ENCODE measurements at places on chromosomes 6 and 20.

DNA sequence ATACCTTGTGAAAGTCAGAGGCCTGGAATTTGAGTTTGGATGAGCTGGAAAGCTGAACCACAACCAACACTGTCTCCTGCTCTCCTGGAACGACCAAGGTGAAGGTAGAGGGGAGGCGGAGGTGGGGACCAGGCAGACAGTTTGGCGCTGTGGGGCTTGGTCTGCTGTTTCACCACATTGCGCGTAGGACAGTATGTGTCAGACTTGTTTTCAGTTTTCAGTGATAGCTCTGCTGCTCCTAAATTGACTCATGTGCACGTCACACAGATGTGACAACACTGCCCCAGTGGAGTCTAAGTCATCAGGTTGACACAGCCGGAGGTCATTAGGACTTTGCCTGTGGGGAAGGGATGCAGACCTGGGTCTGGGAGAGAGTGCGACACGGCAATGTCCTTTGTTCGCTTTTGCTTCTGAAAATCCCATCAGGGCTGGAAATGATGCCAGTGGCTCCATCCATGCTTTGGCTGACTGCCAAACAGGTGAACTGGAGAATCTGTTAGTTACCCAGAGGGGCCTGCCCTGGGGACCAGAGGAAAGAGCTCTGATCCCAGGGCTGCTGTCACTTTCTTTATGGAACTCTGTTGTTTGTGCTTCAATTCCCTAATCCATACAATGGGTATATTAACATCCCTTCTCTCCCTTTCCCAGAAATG, 255.5 kb downstream of the CDC5L start:
- DNase-seq: no peak

- no peak for DNase-seq
Measured at GRCh38 chr6:105272786-105273185, 93.0 kb upstream of the POPDC3 start.

DNA sequence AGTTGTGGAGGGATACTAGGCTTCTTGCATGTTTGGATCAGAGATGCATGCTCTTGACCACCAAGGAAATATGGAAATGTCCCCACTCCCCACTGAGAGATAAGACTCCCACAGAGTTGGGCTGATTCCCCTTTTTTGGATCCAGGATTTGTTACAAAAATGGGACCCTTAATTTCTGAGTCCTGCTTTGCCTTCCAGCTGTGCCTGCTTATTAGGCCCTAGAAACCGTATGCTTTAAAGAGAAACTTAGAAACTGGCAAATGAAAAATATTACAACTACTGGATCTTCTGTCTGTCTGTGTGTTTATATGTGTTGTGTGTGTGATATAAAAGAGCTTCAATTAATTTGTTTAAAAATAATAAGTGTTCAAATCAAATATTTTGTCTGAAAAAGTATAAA, 817.6 kb upstream of the CITED2 start:
- no peak for DNase-seq

DNA sequence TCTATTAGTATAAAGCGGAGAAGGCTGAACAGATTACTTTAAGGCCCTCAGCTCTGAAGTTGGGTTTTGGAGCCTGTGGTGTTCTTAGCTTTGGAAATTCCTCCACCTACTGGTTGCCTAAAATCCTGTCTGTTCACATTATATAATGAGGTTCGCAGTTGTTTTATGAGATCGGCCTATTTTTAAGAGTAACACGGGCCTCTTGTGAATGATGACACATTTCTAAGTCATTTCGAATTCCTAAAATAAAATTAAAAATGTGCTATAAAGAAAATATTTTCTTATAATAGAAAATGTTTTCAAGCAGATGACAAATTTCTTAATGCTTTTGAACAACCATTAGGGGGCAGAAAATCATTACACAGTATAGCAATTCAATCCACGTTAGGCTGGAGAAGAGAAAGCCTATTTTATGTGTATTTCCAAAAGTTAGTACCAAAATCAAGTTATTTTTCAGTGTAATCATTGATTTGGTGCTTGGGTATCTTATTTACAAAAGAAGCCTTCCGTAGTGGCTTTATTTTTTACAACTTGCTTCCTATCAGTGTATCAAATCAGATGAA, 15.8 kb upstream of the FAM8A1 start:
- DNase-seq: no peak

- no peak for DNase-seq
Measured at GRCh38 chr6:119205911-119206618, 127.6 kb upstream of the FAM184A start.

GRCh38 chr20:53900380-53900999, 169.9 kb downstream of the BCAS1 start:
- no peak for DNase-seq

DNA sequence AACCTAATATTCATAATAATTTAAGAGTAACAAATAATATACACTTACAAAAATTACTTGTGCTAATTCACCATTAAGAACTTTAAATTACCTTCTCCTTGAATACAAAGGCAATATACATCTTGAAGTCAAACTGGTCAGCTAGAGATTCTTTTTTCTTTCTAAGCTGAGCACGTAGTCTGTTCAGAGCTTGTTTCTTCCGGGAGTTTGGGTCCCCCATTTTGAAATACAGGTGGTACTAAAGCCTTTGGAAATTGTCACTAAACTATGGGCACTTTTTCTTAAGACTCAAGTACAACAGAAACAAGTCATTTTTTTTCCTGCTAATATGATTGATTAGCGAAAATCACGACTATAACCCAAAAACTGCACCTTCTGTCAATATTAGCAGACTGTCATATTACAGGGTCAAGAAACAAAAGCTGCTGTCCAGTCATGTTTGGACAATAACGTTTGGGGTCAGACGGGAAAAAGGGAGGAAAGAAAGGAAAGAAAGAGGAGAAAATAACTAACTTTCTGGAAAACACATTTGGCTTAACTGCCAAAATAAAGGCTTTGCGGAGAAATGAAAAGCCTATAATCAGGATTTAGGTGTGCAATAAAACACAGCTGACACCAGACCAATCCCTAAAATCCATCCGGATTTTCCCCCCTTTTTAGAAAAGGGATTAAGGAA, 367 bp downstream of the C6orf62 start:
- no peak for DNase-seq

DNA sequence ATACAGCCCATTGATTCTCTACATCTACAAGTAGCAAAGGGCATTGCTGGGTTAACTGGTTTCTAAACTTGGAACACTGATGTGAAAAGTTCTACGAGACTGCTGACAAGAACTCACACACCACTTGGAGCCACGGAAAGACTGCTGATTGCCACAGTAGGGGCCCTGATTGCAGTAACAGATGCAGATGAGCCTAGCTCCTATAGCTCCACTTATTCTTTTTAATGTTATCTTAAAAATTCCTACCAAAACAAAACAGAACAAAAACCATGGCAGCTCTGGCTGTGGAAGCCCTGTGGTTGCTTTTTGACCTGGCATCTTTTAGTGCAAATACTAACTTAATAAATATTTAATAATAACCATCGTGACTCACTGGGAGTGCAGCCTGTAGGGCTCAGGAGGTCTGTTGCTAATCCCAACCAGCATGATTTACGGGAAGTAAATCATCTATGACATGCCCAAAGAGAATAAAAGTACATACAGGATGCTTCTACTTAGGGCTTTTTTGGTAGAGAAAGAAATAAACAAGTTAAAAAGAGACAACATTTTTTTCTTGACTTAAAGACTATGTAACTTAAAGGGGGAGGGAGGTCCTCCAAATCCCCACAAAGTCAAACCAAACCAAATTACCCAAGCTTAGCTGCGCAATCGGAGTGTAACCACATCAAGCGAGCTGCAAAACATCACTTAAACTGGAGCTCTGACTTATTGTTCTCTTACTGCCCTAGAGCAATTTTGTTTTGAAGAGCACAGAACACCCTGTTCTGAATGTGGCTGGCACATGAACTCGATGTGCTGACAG, 87.2 kb downstream of the FKBP5 start:
- peak; percentile 83 for DNase-seq

- DNase-seq: peak; percentile 50
Measured at GRCh38 chr6:170131351-170131750, 159.5 kb downstream of the DLL1 start.

GRCh38 chr6:1348675-1349074, 36.8 kb downstream of the FOXQ1 start:
- DNase-seq: no peak

DNA sequence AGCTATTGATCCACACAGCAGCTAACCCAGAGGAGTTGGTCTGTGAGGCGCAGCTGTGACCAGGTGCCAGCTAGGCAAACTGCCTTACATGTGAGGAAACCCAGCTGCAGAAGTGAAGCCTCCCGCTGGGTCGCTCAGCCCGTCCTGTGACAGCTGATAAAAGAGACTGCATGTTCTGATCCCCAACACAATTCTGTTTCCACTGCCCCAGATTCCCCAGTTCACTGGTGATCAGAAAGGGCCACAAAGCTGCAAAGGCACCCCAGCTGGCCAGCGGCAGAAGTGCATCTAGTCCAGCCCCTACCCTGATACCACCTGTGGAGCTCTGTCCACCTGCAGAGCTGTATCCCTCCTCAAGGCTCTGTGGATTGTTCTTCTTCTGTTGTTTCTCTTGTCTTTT, 64.5 kb downstream of the CTNNBL1 start:
- DNase-seq: no peak

DNA sequence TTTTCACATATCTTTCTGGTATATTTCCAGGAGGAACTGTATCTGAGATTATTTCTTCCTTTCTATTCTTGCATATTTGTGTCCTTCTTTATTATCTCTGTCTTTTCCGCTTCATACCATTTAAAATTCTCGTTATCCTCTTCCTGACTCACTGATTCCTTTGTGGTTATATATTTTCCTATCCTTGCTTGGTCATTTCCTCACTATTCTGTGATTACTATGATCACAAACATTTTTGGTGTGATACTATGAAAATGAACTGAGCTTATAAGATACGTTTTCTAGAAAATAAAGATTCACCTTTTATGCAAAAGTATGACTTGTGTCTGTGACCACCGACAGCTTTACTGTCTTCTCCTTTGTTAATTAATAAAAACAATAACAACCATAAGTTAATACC, 26.5 kb upstream of the MYCT1 start:
- DNase-seq: no peak

- no peak for DNase-seq
Measured at GRCh38 chr20:62367136-62367632, at the start of gene LAMA5. Gene LAMA5 (minus strand): TSS chr20:62367312. CDS start chr20:62367245, 67 bp downstream.

DNA sequence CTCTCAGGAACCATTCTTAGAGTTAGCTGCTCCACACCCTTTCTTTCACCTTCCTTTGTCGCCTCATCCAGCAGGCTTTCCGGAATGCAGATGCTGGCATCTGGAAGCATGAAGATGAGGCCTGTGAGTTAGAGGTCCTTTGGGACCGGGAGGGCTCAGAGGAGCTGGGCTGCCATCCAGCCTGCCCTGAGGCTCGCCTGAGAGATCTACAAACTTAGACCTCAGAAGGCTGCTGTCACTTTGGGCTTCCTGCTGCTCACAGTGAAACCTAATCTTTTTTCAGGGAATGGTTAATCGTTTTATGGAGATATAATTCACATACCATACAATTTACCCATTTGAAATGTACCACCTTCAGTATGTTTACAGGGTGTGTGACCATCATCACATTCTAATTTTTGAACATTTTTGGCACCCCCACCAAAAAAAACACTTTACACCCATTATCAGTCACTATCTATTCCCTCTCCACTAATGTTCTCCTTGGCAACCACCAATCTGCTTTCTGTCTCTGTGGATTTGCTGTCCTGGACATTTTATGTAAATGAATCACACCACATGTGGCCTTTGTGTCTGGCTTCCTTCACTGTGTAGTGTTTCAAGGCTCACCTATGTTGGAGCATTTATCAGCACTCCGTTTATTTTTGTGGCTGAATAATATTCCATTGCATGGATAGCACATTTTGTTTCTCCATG, 20.0 kb upstream of the MPC1 start:
- DNase-seq: no peak

- no peak for DNase-seq
Measured at GRCh38 chr6:137944793-137945498, 77.9 kb downstream of the TNFAIP3 start.

GRCh38 chr20:50982363-50982762, 23.7 kb downstream of the MOCS3 start:
- DNase-seq: no peak

- DNase-seq: no peak
Measured at GRCh38 chr6:32212076-32212760, 11.6 kb downstream of the NOTCH4 start.

GRCh38 chr20:48649104-48649626, 178.6 kb downstream of the PREX1 start:
- DNase-seq: no peak

- DNase-seq: no peak
Measured at GRCh38 chr20:48294942-48295341, 509.7 kb upstream of the SULF2 start.

GRCh38 chr6:73309535-73309784, 44.6 kb downstream of the DPPA5 start:
- no peak for DNase-seq

GRCh38 chr6:53864781-53865180, 70.0 kb downstream of the LRRC1 start:
- DNase-seq: no peak

DNA sequence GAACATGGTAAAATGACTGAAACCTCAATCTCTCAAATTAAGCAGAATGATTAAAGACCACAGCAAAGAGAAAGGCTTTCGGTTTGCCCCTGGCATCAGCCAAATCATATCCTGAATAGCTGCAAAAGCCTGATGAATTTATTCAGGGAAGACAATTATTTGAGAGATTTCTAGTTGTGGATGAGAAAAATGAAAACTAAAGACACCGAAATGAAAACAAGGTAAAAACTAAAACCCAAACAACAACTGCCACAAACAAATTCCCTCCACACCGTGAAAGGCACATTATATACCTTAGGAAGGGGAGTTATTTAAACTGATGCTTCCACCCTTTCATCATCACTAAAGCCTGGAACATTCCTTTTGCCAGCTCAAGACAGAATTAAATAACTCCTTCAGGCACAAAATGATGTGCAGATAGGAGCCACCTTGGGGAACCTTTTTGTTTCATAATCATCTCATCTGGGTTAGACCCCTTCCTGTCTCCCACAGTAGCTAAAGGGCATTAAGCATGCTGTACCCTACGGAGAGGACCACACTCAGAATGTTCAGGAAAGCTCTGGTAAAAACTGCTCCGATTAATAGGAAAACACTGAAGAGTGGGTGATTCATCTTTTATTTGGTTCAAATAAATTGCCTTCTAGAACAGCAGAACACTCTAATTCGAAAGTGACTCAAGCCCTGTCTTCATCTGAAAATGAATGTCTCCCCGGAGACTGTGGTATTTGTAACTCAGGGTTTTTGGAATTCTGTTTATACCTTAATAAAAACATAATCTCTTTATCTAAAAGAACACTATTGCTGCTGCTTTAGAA, 9.1 kb upstream of the ANKRD60 start:
- no peak for DNase-seq

DNA sequence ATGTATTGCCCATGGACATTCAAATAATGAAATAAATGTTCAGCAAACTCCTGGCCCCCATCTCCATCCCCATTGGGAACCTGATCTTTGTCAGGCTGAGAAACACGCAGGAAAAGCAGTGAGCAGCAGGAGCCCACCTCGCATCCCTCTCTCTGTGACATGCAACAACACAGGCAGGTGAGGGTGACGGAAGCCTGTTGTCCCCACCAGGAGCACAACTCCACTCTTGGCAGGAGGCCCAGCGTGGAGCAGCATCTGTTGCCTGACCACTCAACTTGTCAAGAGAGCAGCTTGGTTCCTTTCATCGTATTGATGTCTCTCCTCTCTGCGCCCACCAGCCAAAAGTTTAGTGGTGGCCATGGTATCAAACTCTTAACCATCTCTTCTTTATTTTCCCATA, 586.9 kb upstream of the ARID1B start:
- no peak for DNase-seq

- DNase-seq: no peak
Measured at GRCh38 chr20:13436530-13436929, 202.2 kb downstream of the TASP1 start.
